ENCODE measurements at places on chromosomes 11 and 22.

DNA sequence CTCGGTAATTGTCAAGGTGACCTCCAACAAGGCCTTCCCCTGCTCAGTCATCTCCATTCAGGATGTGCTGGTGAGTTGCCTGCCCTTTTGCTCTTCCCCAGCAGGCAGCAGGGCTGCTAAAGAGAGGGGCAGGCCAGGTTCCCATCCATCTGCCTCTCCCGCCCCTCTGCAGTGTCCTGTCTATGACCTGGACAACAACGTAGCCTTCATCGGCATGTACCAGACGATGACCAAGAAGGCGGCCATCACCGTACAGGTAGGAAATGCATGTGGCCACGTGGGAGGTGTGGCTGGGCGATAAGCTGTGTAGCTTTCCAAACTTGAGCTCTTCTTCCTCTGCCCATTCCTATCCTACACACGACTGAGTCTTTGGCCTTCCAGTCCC is 4.0 kb downstream of the SIDT2 start:
- DNase-seq = no peak

DNA sequence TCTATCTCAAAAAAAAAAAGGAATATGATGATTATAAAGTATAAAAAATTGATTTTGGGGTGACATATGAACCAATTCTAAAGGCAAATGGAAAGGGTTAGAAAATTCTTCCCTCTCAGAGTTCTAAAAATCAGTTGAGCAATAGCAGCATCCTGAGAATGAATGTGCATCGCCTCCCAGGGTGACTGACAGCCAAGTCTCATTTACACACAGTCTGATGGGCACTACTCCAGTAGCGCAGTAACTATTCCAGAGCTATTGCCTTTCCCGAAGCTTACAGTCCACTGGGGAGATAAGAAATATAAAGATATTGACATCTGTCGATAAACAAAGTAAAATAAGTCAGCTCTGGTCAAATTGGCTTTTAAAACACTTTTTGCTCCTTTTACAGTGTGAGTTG is 32.3 kb upstream of the SORL1 start:
- DNase-seq = peak; percentile 38

GRCh38 chr11:43983221-43983810 is 40.9 kb downstream of the C11orf96 start:
- DNase-seq = no peak

GRCh38 chr22:46842606-46843005 is 80.2 kb downstream of the TBC1D22A start:
- no peak for DNase-seq

DNA sequence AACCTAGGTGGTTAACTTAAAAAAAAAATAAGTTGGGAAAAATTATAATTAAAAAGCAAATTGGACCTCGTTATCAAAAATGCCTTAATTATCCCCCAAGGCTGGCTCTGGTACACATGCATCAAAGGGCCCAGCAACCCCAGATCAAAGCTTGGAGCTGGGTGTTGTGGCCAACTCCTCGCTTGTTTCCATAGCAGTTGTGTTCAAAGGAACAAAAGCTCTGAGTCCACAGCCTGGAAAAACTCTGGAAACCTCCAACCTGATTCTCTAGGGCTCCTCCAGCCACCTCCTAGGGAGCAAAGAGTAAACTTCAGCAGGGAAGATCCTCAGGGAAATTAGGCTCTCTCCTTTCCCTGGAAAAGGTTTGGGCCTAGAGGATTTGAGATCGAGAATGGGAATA is 149.4 kb downstream of the NXPE2 start:
- DNase-seq = no peak

- no peak for DNase-seq
Observed at GRCh38 chr11:87942786-87943185, 232.5 kb downstream of the RAB38 start.

- DNase-seq = no peak
Observed at GRCh38 chr11:127624306-127624856, 623.8 kb upstream of the KIRREL3 start.

- DNase-seq = peak; percentile 74
Observed at GRCh38 chr22:24875862-24876506, 70.0 kb downstream of the SGSM1 start.

DNA sequence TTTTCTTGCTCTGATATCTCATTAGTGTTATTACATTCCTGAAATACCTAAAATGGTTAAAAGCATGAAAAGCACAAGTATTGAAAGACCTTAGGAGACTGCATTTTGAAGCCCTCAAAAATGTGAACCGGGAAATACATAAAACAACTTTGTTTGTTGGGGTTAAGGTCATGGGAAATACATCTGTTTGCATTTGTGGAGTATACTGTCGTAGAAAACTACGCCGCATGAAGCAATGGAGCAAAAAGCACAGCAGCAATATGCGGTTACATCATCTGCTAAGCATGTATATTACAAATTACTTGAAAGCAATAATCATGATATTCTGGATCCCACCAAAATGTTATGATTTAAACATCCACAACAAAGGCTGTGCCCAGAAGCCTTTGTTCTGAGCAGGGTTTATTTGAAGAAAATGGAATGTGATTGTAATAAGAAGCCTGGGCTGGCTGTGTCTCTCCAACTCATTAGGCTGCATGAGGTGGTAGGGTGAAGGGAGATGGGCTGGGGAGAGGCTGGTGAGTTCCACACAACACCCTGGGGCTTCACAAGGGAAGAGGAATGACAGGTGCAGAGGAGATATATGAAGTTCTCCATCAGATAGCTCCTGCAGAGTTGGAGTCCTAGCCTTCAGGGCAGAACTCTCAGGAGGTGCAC is 64.7 kb upstream of the LIN7C start:
- DNase-seq = no peak

- DNase-seq = peak; percentile 75
Observed at GRCh38 chr11:44943118-44943517, 7.6 kb downstream of the TP53I11 start.

DNA sequence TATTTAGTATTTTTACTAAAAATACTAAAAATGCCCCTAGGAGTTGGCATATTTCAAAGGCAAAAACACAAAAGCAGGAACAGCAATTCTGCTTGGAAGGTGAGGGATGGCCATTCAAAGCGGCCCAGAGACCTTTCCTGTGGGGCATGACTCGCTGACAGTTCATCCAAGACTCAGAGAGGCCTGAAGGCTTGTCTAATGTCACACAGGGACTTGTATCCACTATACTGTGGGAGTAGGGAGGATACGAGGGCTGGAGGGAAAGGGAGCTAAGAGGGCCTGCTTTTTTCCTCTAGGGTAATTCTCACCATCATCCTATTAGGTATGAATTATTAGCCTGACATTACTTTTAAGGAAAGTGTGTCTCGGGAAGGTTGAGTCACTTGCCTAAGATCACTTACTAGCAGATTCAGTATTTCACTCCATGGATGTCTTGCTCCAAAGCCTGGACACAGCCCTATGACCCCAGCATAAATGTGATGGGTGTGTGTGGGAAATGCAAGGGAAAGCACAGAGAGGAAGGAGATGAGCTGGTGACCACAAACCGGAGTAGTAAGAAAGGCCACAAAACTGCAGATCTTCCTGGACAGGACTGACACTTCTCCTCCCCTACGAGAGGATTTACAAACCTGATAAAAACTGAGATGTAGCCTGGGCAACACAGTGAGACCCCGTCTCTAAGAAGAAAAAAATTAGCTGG is 16.7 kb upstream of the UCP3 start:
- no peak for DNase-seq

DNA sequence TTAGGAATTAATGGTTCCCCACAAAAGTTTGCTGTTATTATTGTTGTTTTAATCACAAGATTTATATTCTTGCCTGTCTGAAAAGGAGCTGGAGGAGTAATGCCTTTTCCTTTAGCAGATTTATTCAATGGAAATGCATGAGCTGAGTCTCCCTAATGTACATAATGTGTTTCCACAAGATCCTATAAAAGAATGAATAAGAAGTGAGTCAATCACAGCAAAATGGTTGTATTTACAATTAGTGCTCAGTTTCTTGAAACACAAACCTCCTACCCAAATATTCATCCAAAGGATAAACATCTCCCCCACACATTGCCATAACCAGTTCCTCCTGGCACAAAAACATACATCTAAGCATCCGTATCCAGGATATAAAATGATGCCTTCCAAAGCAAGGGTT is 33.3 kb downstream of the ME3 start:
- no peak for DNase-seq

GRCh38 chr11:132245403-132246385 is 875.3 kb downstream of the NTM start:
- DNase-seq = no peak

DNA sequence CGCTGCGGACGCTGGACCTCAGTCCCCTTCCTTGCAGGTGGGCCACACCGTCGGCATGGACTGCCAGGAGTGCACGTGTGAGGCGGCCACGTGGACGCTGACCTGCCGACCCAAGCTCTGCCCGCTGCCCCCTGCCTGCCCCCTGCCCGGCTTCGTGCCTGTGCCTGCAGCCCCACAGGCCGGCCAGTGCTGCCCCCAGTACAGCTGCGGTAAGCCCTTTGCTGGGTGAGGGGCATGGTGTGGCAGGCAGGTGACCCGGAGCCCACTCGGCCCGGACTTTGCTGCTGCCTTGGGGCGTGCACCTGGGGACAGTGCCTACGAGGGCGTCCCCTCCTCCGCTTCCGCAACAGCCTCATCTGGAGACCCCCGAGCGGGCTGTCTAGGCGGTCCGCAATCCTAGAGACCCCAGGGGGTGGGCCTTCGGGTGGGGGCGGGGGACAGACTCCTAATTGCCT is 25.4 kb upstream of the MUC5B start:
- DNase-seq = no peak

GRCh38 chr11:112525270-112525669 is 264.6 kb upstream of the PLET1 start:
- peak; percentile 12 for DNase-seq

GRCh38 chr22:19368876-19369275 is 62.7 kb downstream of the HIRA start:
- DNase-seq = no peak

DNA sequence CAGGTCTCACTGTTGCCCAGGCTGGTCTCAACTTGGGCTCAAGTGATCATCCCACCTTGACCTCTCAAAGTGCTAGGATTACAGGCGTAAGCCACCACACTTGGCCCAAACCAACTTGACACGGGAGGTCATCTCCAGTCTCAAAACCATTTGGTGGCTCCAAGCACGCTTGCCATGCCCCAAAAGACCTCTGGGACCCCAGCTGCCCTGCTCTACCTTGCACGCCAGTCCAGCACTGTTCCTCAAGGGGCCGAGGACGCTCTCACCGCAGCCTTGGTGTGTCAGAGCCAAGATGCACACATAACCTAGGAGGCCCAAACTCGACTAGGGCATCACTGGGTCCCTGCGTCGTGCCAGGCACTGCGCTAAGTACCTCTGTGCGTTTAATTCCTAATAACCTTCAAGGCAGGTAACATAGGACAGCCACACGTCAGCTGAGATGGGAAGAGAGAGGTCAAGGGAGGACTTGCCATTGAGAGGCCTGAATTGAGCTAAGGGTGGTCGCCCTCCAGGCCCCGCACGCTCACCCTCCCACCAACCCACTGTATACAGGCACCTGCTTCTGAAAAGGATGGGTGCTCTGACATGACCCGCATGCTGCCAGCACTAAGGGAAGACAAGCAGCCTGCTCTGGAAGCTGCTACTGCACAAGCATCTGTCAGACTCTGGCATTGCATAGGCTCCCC is 4.6 kb upstream of the GAS2L1 start:
- DNase-seq = peak; percentile 27

DNA sequence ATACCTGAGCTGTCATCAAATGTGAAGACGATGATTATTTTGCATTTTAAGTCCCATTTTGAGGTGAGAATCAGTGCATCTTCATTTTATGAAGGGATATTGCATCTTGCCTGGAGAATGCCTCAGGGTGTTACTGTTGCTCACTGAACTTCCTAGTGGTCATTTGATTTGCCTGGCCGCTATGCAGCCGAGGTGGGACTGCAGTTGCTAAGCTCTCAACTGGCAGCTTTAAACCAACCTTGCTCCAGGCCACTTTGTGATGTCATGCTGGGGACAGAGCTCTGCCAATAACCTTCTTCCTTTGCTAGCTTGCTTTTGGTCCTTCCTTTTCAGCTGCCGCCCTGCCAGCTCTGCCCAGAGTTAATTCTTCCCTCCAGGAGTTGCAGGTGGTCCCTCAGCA is 409.4 kb upstream of the B3GAT1 start:
- no peak for DNase-seq

DNA sequence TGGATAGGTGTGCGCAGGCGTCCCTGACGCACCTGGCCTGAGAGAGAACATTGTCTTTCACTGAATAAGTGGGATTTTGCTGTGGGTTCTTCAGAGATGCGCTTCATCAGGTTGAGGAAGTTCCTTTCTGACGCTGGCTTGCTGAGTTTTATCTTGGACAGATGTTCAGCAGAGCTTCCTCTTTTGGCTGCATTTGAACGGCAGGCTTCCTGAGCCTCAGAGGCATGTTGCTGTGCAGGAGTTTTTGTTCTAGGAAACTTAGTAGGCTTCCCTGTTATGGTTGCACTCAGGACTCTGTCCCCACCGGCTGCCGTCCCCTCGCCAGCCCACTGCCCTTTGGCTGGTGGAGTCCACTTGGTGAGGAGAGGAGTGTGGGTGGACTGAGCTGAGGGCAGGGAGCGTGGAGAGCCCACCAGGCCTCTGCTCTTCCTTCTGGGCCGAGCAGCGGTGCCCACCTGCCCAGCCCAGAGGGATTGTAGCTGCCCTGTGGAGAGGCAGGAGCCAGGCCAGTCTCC is 17.2 kb downstream of the FRMD8 start:
- peak; percentile 91 for DNase-seq

GRCh38 chr11:90700789-90701439 is 478.1 kb upstream of the CHORDC1 start:
- no peak for DNase-seq

DNA sequence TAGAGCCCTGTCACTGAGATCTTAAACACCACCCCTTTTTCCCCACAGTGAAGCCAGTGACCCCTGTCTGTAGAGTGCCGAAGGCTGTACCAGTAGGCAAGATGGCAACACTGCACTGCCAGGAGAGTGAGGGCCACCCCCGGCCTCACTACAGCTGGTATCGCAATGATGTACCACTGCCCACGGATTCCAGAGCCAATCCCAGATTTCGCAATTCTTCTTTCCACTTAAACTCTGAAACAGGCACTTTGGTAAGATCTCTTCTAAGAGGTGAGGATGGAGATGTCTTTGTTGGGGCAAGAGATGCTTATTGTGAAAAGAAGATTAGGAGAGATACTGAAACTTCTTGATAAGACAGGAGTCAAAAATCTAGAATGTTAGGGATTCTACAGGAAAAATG is 75.9 kb downstream of the JAM3 start:
- DNase-seq = no peak

DNA sequence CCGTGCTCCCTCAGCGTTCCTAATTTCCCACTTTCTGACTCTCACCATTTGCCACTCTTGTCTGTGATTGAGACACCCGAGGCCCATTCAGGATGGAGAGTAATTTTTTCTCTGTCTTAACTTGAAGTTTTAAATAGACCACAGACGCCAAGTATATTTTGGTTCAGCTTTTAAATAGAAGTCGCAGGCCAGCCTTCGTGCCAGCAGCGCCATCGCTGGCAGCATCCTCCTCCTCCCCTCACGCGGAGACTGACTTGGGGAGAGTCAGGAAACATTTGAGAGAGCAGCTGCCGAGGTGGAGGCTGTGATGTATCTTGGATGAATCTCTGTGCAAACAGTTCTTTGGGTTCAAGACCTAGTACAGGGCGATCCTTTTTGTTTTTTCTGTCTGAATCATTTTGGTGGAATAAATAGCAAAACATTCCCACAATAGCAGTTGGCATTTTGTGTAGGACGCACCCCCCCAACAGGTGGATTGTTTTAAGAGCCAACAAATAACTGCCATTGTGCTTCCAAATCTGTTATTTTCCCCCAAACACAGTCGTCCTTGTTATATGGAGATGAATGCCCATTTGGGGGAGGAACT is 889 bp upstream of the DMC1 start:
- DNase-seq = peak; percentile 69
